ENCODE measurements at places on chromosomes 4 and X.

DNA sequence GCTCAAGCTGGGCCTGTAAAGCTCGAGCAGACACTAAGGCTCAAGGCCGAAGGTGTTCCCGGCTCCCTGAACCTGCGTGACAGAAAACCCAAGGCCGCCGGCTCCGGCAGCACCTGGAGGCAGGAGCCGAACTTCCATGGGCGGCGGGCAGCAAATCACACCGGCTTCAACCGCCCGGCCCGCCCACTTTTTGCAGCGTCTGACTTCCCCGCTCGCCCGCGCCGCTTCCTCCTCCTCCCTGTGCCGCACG is 940 bp upstream of the NSD2 start:
- peak; percentile 60 for DNase-seq

DNA sequence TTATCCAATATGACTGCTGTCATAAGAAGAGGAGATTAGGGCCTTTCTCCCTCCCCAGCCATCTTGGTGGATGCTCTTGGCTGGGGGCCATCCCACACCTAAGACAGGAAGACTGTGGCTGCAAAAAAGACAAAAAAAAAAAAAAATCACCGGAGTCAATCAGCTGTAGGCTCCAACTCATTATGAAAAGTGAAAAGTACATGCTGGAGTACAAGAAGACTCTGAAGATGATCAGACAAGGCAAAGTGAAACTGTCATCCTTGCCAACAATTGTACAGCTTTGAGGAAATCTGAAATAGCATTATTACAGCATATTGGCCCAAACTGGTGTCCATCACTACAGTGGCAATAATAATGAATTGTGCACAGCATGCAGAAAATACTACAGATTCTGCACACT is 5.2 kb downstream of the EGFL6 start:
- no peak for DNase-seq

GRCh38 chrX:68892651-68893050 is 63.8 kb downstream of the EFNB1 start:
- DNase-seq, result no peak

- no peak for DNase-seq
These were observed 380.5 kb downstream of the SH2D1A start for GRCh38 chrX:124726881-124727280.

DNA sequence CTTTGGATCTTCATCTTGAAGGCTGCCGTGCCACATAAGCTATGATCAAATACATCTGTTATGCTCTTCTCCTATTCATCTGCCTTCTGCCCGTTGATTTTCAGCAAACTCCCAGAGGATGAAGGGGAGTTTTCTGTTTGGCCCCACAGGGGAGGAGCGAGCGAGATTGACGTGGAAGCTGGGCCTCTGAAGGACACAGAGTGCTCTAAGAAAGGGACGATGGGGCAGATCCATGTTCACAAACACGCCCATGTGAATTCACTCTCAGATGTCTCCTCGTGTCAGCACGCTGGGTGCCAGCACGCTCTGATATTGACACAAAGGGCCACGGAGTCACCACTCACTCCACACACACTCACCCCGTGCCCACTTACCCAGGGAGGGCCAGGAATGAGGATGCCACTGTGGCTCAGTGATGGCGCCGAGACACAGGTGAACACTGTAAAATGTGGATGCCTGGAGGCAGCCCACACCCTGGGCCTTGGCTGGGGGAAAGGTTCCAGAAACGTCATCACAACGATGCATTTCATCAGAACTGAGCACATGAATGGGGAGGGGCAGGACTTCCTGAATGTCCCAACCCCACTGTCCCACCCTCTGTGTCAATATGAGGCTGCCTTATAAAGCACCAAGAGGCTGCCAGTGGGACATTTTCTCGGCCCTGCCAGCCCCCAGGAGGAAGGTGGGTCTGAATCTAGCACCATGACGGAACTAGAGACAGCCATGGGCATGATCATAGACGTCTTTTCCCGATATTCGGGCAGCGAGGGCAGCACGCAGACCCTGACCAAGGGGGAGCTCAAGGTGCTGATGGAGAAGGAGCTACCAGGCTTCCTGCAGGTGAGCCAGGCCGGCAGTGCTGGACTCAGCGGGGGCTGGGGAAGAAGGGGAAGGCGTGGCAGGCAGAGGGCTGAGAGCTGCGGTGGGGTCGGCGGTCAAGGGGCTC is at the start of gene S100P:
Gene S100P, plus strand, starts transcription at position 648 of the 946 bp plus-strand sequence. Its CDS starts 55 bp downstream, at position 703.
- no peak for DNase-seq

DNA sequence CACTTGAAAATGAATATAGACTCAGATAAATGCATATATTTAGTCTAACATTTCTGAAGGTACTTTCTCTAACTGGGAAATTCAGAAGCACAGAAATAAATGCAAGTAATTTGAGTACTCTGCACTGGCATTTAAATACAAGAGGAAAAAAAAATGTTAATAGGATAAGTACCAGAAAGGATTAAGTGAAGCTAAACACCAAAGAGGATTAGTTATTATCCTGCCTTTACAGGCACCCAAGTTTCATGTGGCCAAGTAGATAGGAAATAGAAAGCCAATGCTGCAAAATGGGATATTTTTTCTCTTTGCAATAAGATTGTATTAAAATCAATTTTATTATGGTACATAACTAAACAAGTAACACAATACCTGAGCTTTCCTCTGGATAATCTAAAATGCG is 762.5 kb downstream of the PCDH7 start:
- no peak for DNase-seq

GRCh38 chrX:134431894-134432293 is 28.1 kb upstream of the HPRT1 start:
- no peak for DNase-seq

GRCh38 chr4:145937971-145938611 is 532 bp downstream of the ZNF827 start:
- peak; percentile 1 for DNase-seq

DNA sequence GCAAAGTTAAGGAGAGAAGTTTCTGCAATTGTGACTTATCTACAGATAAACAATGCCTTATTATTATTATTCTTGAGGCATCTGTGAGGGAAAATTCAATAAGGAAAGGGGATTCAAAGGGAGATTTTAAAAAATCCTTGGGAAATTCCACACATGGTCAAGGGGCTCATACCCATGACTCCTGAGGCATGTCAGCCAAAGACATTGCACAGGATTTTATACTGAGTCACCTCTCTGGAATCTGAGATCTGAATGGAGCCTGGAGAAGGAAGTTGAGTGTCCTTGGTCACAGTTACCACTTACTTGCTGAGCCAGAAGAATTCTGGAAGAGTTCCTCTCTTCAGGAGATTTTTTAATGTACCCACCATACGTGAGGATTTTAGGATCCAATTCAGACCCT is 14.4 kb upstream of the CXCL8 start:
- no peak for DNase-seq

- no peak for DNase-seq
These were observed 264.2 kb upstream of the ETNPPL start for GRCh38 chr4:109027016-109027500.

- peak; percentile 51 for DNase-seq
These were observed 92.5 kb upstream of the SLC34A2 start for GRCh38 chr4:25563071-25563564.

GRCh38 chrX:49242545-49243066 is 7.3 kb downstream of the CCDC22 start:
- no peak for DNase-seq

GRCh38 chr4:26992657-26993361 is 132.2 kb downstream of the STIM2 start:
- DNase-seq, result no peak

DNA sequence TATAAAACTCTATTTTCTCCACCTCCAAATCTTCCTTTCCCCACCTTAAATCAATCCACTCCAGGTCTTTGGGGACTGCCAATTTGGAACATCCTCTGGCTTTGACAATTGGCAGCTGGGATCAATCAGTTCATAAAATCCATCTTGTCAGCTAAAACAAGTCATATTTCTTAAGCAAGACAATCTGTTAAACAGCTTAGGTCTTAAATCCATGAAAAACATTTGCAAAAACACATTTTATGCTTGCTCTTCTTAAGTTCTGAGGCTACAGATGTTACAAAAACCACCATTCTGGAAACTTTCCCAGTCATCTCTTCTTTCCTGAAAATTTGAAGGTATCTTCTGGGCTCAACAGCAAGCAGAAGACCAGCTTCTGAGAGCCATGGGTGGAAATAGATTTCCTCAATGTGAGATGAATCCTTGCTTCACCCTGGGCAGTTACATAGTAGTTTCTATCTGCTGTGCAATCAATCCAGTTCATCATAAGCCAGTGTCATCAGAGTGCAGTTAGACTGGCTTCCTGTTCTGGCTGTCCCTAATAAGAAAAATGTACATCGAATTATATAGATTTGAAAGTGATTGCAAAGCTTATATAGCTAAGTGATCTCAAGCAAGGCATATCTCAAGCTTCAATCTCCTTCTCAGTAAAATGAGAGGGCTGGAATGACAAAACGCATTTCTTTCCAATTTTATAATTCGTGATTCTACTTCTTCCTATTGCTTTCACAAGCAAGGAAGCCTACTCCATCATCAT is 402.7 kb upstream of the INTU start:
- no peak for DNase-seq

- no peak for DNase-seq
These were observed 6.6 kb downstream of the KLHL15 start for GRCh38 chrX:24020306-24020876.

GRCh38 chr4:155208258-155209054 is at the start of gene NPY2R:
NPY2R (plus strand) TSS chr4:155208636; CDS start chr4:155213940, 5,304 bp downstream.
- DNase-seq, result no peak

DNA sequence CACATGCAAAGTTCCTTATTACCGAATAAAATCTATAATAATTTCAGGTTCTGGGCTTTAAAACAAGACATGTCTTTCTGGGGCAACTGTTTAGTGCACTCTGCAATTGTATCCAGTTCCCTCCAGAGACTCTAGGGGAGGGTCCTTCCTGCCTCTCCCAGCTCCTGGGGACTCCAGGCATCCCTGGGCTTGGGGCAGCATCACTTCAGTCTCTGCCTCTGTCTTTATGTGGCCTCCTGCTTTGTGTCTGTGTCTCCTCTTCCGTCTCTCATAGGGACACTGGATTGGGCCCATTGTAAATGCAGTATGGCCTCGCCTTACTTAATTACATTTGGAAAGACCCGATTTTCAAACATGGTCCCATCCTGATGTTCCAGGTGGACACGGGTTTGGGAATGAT is 10.9 kb upstream of the ASMTL start:
- DNase-seq, result no peak

DNA sequence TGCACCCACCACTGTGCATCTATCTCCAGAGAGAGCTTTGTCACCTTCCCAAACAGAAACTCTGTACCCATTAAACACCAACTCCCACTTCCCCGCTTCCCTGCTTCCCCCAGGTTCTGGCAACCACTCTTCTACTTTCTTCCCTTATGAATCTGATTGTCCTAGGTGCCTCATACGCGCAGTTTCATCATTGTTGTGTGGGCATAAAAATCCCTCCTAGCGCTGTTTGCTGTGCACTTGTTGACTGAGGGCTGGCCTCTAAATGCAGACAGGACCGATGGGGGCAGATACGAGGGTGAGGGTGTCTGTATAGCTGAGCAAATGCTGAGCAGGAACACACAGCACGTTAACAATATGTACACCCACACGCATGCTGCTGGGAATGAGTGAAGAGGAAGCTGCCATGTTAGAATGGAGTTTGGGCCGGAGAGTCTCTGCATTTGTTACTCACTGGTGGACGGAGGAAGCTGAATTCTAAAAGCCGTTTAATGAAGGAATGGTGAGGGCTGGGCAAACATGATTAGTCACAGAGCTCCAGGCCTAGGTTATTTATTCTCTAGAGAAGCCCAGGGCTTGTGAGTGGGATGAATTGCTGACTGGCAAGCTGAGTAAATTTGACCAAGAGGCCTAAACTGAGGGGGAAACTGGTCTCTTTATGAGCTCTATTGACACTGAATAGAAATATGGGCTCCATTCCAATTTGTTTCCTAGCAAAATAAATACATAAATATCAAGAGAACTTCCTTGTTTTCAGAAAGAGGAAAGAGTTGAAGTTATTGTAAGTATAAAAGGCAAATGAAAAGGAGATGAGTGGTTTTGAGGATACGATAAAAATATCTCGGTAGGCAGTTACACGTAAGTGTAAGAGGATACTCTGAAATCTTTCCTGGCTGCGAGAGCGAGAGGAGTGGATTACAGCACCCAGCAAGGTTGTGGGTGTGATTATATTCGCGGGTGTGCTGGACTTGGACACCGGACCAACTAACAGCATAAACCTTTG is 95.9 kb upstream of the RPS6KA3 start:
- DNase-seq, result peak; percentile 39

DNA sequence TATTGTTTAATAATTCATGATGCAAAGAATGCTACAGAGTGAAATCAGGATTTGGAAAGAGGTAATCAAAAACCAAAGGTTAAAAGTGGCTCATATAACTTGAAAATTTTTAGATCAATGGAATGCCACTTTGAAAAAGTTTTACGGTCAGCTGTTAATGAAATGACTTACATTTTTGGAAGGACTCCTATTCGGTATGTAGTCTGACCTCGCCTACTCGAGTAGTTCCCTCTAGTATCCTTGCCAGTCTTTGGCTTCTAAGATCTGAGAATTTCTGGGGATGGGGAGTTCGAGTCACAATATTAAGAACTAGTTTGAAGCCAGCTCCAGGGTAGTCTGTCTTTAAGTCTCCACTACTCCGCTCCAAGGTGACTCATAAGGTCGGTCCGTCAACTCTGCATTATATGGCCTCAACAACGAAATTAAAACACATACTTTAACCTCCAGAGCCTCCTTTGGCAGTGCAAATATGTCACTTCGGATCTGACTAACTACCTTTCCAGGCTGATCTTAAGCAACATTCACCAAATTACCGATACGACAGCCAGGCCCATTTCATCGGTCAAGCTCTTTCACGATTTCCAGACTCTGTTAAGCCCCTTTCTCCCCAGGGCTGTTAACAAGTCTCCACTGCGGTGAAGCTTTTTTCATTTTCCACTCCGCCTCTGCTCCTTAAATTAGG is 733 bp upstream of the NAA15 start:
- peak; percentile 60 for DNase-seq

DNA sequence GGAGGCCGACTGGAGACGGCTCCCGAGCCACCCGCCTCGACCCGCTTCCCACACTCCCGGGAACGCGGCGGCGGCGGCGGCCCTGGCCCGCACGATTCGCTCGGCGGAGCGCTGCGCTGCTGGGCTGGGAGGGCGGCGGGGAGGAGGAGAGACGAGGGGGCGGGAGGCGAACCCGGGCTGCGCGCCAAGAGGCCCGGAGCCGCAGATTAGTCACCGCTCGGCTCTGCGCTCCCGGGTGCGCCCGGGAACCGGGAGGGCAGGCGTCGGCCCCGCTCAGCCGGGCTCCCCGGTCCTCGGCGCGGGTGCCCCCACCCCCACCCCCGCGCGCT is 11.2 kb upstream of the BCOR start:
- no peak for DNase-seq

DNA sequence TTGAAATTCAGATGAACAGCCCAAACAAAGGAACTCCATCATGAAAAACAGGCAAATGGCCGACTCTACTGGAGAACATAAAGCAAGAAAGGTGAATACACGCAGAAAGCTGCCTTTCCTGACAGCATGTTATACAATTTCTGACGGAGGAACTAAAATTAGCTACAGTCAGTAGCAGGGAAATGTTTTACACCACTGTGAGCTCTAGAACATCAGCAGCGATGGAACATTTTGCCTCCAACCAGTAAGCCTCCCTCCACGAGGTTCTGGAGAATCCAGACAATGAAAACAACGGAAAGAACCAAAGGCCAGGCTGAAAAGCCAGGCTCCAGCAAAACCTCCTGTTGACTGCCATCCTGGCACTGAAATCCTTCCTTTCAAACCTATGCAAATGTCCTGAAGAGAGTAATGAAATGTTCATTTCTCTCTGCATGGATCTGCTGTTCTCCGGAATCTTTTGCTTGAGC is 78.9 kb downstream of the IRF2 start:
- no peak for DNase-seq

GRCh38 chr4:169131556-169132208 is 121.6 kb upstream of the CBR4 start:
- no peak for DNase-seq

GRCh38 chr4:123505095-123506010 is 108.8 kb downstream of the SPRY1 start:
- peak; percentile 28 for DNase-seq

All from DMS79 treated with DMSO at 0.1 percent for 48 hours (cell line).